ENCODE measurements at places on chromosomes 3 and 15.

- DNase-seq: no peak
Measured at GRCh38 chr15:77342807-77343206, 77.1 kb downstream of the PEAK1 start.

DNA sequence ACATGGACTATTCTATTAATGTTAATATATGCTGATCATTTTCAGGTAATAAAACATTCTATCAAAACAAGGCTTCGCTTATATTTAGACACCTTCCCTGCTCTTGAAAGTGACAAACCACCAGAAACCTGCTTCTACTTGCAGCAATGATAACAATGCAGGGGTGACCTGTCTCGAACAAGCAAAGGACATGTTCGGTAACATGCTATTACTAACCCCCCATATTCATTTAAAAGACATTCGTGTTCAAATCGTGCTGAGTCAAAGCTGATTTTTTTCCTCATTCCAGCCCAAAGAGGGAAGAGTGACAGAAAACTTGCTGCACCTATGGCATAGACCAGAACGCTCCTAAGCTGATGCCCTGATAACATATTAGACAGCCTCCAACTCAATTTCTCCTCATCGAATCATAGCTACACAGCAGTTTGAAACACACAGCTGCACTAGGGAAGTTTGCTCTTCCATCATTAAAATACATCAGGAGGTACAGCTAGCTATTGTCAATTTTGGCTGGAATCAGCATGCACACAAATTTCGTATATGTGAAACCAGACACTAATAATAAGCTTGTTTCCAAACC, 341.5 kb downstream of the FOXP1 start:
- no peak for DNase-seq

DNA sequence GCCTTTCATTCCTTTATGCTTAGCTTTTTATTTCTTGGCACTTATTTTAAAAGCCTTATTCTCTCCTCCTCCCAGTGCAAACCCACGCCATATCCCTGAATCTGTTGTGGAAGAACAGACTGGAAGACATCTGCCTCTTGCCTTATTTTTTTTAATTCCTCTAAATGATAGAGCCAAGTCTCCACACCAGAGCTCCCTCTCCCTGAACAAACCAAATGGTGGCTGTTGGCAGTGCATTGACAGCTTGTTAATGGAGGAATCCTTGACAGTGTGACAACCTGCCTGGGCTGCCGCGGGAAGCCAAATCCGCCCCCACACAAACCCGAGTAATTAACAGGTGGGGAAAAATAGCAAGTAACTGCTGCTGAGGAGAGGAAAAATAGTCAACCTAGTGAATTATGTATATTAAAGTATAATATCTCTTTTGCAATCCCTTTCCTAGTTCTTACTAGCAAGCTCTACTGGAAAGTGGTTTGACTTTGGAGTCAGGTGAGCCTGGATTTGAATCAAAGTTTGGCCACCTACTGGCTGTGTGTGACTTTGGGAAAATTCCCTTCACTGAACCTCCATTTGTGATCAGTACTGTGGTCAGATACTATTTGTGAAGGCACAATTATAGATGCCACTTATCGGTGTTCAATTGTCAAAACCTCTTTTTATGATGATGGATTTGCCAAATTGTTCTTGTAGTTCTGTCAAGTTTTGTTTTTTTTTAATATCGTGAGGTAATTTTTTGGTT, 589.6 kb downstream of the PDCD6IP start:
- DNase-seq: no peak

DNA sequence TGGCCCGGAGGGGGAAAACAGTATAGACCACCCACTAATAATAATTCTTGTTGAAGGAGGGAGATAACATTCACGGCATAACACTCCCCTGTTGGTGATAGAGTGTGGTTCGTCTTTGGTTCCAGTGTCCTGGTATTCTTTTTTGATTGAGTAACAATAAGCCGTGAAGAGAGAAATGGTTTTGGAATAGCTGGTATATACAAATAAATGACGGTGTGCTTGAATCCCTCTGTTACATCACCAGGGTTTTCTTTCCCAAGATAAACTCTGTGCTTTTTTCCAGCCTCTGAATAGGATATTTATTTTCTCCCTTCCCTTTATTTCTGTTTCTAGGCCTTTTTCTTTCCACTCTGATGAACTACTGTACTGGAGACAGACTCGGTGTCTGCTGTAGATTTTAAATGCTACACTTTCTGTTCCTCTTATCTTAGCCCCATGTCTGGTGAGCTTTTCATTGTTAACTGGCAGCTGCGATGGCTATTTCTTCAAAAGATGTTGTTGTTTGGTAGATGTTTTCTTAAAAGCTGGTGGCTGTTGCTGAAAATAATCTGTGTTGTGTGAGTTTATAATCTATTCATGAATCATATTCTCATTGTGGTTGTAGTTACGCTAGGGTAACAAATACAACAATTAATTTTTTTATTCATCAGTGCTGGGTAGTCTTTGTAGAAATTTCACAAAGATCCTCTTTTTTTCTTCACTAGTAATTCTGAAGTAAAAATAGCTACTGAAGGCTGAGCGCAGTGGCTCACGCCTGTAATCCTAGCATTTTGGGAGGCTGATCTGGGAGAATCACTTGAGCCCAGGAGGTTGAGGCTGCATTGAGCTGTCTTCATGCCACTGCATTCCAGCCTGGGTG, 15.5 kb upstream of the SCAANT1 start:
- DNase-seq: no peak

DNA sequence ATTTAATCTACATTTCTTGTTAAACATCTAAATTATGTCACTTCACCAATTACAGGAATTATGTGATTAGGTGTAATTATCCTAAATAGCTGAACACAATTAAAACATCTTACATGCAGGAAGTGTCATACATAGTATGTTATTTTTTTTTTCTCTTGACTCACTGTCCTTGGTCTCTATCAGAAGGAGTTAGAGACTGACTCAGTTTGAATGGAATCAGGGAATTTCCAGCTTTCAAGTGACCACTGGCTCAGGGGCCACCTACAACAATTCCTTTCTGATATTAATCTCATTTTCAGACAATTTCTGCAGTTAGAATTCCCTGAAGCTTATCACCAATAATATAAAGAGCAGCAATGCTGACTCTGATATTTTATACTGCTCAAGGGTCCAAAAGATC, 400.7 kb downstream of the ROBO1 start:
- no peak for DNase-seq

DNA sequence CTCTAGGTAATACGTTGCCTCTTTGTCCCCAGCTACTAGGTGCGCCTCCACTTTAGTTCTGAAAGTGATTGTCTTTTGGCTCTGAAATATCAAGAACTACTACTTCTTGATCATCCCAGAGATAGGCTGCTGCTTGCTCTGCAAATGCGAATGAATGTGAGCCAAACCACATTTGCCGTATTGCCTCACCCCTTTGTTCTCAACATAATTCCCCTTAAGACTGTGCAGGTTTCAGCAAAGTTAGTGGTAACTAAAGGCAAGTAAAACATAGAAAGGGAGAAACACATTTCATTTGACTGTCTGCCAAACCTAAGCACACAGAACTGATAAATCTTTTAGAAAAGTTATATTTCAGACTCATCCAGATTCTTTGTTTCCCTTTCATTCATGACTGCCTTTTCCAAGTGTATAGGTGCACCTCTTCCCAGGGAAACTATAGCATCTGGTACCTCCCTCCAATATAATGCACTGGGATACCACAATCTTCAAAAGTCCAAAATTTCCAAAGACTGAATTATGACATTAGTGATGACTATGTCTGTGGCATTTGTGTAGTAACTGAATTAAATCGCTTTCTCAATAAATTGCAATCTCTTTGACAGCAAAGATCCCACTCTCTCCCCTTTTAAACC, 720.6 kb upstream of the CBLB start:
- no peak for DNase-seq

- no peak for DNase-seq
Measured at GRCh38 chr15:76161153-76162035, 101.6 kb downstream of the TMEM266 start.

DNA sequence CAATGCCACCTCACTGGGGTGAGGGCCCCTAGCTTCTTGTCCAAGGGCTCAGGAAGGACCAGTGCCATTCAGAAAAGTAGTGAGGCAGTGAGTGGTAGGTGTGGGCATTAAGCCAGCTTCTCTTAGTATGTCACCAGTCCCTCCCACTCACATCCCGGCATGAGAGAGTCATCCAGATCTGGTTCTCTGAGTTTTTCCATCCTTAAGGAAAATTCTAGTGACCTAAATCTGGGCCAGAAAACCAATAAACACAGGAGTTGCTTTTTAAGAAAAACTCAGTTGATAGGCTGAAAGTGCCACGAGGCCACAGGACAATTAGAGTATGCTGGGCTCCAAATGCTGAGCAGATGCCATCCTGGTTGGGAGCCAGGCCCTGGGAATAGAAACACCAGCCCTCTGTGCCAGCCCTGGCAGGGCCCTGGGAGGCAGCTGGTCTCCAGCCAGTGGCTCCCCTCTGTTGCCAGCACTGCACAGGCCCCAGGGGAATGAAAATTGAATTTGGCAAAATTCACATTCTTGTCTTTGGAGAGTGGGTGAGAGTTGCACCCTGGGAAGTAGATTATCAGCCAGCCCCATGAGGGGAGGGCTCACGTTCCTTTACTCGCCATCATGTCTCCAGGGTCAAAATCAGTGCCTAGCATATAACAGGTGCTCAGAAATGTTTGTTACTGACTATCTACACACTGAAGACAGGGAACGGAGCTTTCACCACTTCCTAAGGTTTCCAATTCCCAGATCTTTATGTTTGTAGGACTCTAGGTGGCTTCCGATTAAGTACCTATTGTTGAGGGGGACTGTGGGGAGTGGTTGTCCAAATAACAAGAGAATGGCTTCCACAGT, 52.8 kb downstream of the FAM43A start:
- DNase-seq: no peak

DNA sequence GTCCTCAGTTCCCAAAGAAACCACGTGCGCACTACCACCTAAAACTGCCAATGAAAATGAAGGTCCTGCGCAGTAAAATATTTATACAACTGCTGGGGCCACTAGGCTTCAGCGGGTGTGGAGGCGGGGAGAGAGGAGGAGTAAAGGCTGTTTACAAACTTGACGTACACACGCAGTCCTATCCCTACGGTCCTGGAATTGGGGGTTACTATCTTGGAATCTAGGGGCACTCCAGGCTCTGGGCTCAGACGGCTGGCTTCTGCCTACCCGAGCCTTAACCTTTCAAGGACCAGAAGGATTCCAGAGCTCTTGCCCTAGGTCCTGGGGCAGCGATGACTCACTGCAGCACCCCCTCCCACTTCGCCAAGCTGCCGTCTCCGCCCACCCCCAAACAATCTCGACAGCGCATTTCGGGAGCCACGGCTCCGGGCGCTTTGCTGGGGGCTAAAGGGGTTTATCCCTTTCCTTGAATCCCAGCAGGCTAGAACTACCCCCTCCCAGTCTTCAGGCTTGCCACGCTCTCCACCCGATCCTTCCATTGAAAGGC, 3.0 kb downstream of the ADAMTS9 start:
- no peak for DNase-seq

DNA sequence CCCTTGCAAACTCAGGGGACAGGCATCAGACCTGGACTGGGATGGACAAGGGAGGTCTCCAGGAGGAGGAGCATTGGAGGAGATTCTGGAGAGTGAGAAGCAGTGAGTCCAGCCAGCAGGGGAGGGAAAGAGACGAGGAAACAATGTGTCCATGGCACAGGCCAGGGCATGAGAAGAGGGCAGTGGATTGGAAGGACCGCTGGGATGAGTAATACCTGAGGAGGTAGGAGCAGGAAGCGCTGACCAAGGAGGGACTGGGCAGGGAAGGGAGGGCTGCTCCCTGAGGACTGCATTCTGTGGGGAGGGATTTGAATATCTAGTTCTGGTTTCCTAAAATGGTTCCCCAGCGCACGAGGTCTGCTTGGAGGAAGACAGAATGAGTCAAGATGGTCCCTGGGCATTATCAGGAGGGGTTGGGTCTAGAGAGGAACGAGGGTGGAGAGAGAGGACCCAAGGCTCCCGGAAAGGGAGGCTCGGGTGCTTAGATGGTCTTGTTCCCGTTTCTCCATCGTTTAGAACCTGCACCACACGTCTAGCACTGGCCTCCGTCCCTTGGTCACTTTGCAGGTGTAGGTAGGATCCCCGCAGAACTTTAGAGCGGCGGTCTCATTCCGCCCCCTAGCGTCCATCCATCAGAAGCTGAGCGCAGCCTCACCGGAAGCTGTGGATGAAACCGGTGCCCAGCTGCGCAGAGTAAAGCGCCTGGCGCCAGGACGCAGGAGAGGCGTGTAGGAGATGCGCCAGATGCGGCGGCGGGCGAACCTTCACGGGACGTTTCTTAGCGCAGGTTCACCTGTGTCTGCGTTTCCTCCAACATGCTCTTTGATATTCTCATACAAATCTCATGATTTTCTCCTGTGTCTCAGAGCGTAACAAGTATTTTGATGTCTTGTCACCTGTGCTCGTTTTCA, 190.7 kb upstream of the NDN start:
- no peak for DNase-seq

DNA sequence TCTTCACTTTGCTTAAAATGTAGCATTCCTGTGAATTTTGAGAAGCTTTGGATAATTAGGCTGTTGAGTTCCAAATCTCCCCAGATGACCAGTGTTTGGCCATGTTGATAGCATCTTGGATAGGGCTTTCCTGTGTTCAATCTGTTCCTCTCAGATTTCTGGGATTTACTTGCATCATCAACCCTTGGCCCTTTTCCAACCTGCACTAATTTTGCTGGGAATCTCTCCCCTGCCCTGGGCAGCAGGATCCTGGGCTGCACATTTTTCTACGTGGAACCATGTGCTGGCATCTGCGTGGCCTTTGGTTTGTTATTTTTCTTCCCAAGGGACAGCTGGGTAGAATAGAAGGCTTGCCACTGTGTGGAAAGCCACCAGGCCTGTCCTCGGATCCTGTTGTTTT, 75.4 kb upstream of the PLXNA1 start:
- DNase-seq: no peak

- DNase-seq: no peak
Measured at GRCh38 chr3:42001777-42002176, 39.9 kb upstream of the ULK4 start.

DNA sequence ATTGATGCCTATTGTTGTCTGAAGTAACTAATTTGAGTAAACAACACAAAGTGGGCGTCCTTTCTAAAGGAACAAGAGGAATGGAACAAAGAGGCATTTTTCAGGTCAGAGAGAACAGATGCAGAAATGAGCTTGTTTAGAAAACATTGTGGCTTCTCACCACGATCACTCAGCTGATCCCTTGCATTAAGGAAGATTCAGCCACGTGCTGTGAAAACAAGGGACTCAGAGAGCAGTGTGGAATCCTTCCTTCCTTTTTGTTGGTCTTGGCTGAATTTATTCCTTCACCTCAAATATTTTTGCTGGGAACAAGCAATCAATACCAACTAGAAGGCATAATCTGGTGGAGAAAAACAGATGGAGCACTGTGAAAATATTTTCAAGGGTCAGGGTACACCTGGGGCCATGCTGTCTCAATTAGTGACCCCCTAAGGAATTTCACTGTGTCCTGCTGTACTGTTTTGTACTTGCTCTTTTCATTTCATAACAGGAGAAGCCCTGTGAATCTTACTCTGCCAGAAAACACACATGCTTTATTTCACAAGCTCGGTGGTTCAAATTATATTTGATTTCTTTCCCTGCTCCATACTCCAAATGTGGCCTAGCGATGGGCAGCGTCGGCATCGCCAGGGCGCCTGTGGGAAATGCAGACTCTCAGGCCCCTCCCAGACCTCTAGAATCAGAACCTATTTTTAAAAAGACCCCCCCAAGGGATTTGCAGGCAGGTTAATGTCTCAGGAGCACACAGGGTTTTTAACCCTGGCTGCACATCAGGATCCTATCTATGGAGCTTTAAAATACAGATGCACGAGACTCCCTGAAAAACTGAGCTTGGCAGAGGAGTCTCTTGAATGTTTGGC, 11.6 kb upstream of the SLC6A20 start:
- DNase-seq: no peak

- no peak for DNase-seq
Measured at GRCh38 chr15:39142500-39142899, 438.4 kb upstream of the THBS1 start.

GRCh38 chr15:91238644-91239425, 138.8 kb downstream of the SV2B start:
- no peak for DNase-seq
